HepG2 (cell line): ENCODE measurements at places on chromosomes 5 and 9. TPM values are rescaled to one million over a fixed set of nuclear protein-coding genes. Genes with fewer than 3 reads are reported as not detected.

Gene IL17B
- 0.29 and 0.32 TPM in 2 replicates for total RNA-seq

Gene FOXD4L5
- total RNA-seq: 0.22 TPM in 1 of 2 replicates, not detected in the other

Gene GTF2H2
- 38.1 and 39.1 TPM in 2 replicates for total RNA-seq

Gene INPP5E
- total RNA-seq: 3.0 and 5.5 TPM in 2 replicates

Gene ZNF484
- total RNA-seq: 7.2 and 13.5 TPM in 2 replicates

Gene FBXO38
- total RNA-seq: 35.6 and 35.9 TPM in 2 replicates

Gene NRARP
- 0.14 and 0.22 TPM in 2 replicates for total RNA-seq
